Fibroblast of the aortic adventitia (primary cell): ENCODE measurements at places on chromosomes 16 and 17. TPM values are rescaled to one million over a fixed set of nuclear protein-coding genes. Genes with fewer than 3 reads are reported as not detected.

The KCNJ12 gene
- 1.7 and 2.7 TPM in 2 replicates for total RNA-seq

- DNase-seq, result no peak
Observed at GRCh38 chr17:66557200-66557599, 254.8 kb downstream of the PRKCA start.

- DNase-seq, result peak; percentile 84
Observed at GRCh38 chr17:67520916-67521774, 144.1 kb downstream of the PITPNC1 start.

The SLC52A1 gene
- total RNA-seq, result 0.09 and 0.25 TPM in 2 replicates

DNA sequence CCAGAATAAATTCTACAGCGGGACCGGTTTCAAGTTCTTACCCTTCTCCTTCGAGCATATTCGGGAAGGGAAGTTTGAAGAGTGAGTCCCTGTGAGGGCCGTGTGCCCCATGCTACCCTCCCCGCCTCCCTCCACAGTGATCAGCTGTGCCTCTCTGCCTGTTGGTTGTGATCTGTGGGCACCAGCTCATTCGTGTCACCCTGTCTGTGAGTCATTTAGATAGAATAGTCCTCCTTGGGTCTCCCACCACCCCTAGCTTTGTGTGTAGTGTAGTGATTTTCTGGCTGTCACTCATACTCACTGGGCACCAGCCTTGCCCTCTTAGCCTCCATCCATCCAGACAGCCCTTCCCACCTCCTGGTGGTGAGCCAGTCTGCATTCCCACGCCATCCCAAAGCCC is 15.0 kb upstream of the NAGLU start:
- no peak for DNase-seq

- no peak for DNase-seq
Observed at GRCh38 chr16:53756275-53756996, 52.5 kb downstream of the FTO start.

The DPEP1 gene
- not detected in 2 replicates for total RNA-seq

The DNAAF8 gene
- total RNA-seq, result 1.4 TPM in 1 of 2 replicates, not detected in the other

DNA sequence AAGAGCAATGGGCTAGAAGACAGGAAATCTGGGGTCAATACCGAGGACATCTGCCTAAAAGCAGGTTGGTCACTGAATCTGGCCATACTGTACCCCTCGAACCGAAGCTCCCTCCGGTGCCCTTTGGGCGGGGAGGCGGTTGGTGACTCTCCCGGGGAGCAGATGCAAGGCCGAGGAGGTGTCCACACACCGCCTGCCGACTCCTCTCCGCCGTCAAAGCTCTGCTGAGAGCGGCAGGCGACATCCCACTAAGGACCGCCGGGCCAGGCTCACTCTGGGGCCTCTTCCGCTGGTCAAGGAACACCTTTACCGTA is 458 bp downstream of the ZNF200 start:
- DNase-seq, result no peak

DNA sequence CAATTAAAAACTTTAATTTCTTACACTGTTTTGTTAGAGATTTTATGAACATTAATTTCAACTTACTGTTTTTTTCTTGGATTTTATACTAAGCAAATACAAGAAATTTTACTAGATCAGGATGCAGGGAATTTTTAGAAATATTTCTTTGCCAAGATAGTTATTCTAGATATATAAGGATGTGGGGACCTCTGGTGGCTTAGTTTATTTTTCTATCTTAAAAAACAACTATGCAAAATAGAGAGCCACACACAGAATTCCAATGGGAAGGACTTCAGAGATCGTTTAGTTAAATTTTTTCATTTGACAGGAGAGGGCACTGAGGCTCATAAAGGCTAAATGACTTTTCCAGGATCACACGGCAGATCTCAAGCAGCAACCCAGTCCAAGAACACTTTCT is 23.0 kb upstream of the CAPNS2 start:
- peak; percentile 72 for DNase-seq

GRCh38 chr17:10879190-10879836 is 41.4 kb upstream of the PIRT start:
- DNase-seq, result no peak

DNA sequence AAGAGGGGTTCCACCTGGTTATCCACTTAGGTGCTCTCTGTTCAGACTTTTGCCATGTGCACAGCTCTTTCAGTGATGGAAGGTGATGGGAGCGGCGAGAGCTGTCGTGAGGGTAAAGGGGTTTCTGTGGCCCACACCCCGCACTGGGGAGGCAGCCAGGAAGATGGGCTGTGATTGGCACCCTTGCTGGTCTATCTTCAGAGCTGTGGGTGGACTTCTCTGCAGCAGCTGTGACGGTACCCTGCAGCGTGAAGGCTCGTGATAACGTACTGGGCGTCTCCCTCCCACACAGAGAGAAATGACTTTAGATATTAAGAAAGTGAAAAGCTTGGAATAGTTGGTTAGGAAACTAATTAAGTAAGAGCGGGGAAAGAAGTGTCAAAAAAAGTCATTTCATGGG is 45.8 kb downstream of the MPRIP start:
- no peak for DNase-seq

The HSPB9 gene
- not detected in 2 replicates for total RNA-seq

The NXN gene
- 5.1 and 18.1 TPM in 2 replicates for total RNA-seq

- DNase-seq, result no peak
Observed at GRCh38 chr16:55035956-55036355, 105.3 kb downstream of the IRX5 start.

- no peak for DNase-seq
Observed at GRCh38 chr16:80894091-80894490, 89.7 kb upstream of the CDYL2 start.

- no peak for DNase-seq
Observed at GRCh38 chr17:2346475-2346874, 9.2 kb downstream of the SGSM2 start.

DNA sequence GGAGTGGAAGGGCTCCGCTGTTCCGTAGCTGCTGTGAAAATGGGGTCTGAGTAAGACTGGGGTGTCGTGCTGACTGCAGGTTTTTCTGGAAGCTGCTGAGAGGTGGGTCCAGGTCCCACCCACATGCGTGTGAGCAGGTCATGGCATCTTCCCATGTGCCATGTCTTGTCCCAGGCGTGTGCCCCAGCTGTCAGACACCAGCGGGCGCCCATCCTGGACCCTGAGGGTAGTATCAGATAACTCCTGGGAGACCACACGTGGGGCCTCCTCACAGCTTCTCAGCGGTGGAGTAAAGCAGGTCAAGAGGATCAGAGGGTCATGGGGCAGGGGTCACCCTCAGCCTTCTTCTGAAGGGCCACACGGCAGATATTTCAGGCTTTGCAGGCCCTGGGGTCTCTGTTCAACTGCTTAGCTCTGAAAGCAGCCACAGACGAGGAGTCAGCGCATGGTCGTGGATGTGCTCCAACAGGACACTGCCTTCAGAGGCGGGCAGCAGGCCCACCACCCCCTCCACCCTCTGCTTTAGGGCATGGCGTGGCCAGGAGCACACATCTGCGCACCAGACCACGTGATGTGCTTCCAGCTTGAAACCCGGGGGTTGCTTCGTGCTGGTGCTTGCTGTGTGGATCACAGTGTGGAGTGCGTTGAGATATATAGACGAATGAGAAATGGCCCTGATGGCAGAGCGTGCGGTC is 68.7 kb downstream of the BANP start:
- no peak for DNase-seq

- DNase-seq, result peak; percentile 31
Observed at GRCh38 chr17:14672830-14673229, 371.9 kb downstream of the HS3ST3B1 start.

The SNAI3 gene
- total RNA-seq, result not detected in 2 replicates

The TRPV3 gene
- total RNA-seq, result 1.5 and 1.9 TPM in 2 replicates

The ZNF689 gene
- total RNA-seq, result 7.0 and 8.1 TPM in 2 replicates

The CDH11 gene
- 397 and 695 TPM in 2 replicates for total RNA-seq

The GPRC5B gene
- total RNA-seq, result 20.2 and 47.4 TPM in 2 replicates

- no peak for DNase-seq
Observed at GRCh38 chr16:24617502-24617901, 78.1 kb downstream of the RBBP6 start.

GRCh38 chr16:57997176-57997527 is 3.3 kb downstream of the ZNF319 start:
- DNase-seq, result no peak

DNA sequence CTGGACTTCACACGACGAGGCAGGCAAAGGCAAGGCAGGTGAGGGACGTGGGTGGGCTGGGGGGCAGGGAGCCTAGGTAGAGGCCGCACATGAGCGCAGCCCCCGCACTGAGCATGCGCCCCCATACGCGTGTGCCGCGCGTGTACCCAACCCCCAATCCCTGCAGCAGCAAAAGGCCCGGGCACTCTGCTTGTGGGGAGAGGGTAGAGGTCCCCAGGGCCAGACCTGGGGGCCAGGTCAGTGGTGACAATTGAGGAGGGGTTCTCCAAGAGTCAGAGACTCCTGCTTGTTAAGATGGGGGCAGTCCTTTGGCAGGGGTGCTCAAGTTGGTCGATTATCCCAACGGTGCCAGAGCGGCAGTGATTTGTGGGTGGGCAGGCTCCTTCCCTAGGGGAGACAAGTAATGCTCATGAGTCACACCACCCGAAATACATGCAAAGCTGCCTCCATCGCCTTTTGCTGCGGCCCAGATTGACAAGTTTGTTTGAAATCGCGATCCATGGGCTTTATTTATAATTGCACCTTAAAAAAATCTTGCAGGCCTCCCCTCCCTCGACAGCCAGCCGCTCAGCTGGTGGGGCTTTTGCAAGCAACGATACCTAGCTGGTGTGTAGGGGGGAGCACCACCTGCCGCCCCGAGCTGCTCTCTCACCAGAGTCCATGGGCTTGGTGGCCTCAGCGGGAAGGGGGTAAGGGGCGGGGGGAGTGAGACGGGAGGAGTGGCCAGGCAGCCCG is 1.1 kb upstream of the GIT1 start:
- DNase-seq, result peak; percentile 66

GRCh38 chr16:58107709-58108108 is 21.5 kb downstream of the CFAP20 start:
- DNase-seq, result no peak

DNA sequence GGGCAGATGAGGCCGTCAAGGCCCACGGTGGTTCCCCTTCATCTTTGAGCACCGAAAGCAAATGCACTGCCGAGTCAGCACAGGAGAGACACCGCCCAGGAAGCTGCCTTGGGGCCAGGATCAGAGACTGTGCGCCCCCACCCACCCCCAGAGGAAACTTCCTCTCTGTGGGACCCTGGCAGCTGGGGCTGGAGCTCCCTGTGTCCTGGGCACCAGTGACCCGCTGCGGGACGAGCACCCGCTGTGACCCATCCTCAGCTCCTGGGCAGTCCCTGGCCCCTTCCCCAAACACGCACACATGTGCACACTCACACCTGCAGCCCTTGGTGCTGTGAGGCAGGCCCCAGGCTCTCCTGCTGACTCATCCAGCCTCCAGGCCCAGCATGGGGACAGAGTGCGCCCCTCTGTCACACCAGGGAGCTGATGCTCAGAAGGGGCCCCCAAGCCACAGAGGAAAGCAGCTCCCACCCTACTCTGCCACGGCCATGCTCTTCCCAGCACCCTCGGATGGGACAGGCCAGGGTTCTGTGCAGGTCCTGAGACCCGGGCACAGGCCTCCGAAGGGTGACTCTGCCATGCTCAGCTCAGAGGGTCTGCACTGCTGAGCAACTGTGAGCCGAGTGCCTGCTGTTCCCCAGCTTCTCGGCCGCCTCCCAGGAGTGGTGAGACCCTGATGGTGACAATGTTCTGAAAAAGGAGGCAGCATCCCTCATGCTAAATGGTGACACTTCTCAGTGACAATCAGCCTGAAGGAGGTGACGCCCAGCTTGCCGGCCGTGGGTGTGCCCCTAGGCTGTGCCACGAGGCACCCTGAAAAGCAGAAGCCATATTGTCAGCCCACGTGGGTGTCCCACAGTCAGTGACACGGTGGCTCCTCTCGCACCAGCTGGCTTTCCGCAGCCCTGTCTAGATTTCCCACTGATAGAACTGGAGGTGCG is 3.6 kb downstream of the PIEZO1 start:
- no peak for DNase-seq

- DNase-seq, result peak; percentile 100
Observed at GRCh38 chr17:8187517-8188262, 2.3 kb downstream of the BORCS6 start.

DNA sequence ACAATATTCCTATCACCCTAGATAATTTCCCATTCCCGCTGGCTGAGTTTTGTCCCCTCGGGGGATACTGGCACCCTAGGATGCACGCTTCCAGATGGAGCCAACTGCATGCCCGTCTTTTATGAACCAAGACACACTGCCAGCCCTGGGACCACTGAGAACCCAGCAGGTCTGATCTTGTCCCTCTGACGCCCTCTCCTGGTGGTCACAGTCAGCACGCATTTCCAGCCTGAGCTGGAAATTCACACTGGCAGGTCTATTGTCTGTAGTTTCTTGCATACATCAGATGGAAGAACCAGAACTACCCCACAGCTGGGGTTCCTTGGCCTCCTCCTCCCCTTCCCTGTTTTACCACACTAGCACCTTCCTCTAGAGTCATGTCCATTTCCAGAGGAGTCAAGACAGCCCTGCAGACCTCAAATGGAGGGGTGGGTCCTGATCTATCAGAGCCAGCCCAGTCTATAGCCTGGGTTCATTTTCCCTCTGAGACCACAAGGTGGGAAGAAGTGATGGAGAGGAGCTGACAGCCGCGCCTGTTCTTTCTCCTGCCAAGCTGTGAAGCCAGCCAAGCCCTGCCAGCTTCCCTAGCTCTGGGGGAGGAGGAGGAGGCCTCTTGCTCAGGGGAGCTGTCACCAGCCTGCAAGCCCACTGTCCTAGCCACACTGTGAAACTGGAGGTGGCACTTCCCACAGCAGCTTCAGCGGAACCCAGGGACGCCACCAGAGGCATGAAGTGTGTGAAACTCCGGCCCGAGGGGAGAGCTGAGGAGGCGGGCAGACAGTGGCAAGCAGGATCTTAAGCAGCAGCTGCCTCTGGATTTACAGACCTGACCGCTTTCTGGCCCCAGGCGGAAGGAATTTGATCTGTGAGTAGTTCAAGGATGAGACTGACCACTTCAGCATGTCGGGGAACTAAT is 29.3 kb downstream of the MXRA7 start:
- DNase-seq, result peak; percentile 78

GRCh38 chr16:57848181-57848580 is 45.9 kb upstream of the KIFC3 start:
- no peak for DNase-seq

The OR2C1 gene
- 0.09 TPM in 1 of 2 replicates, not detected in the other for total RNA-seq

DNA sequence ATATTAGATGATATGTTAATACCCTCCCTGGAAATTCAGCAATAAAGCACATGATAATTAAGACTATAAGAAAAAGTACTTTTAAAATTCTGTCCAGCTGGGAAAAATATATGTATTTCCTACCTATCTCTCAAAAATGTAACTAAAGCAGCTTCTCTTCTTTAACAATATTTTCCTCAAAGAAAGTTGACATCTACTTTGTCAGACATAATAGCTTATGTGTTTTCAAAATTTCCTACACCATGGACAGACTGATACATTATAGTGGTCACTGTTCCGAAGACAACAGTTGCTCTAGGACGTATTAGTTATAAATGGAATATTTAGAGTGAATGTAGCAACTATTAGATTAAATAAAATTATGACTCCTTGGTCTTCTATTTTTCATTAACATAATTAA is 131.4 kb upstream of the NACA2 start:
- no peak for DNase-seq

The HBA2 gene
- not detected in 2 replicates for total RNA-seq

GRCh38 chr17:3903881-3904290 is 11.0 kb upstream of the CAMKK1 start:
- no peak for DNase-seq

The BICDL2 gene
- total RNA-seq, result not detected in 2 replicates
